ENCODE measurements at places on chromosomes 11 and 22.

DNA sequence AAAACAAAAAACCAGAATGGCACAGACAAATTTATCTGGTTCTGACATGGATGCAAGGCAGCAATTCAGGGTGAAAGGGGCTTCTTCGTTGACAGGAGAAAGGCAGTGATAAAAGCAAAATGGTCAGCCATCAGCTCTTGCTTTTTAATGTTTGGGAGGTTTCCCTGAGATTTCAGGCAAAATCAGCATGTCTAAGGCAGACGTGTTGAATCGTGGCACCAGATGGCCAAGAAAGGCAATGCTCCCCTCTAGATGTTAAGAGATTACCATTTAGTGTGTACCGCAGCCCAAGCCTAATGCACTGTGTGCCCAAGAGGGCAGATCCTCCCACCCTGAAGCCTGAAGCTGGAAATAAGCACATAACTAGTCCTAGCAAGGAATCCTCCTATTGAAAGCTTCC, 88.8 kb upstream of the GALNT18 start:
- DNase-seq = no peak

DNA sequence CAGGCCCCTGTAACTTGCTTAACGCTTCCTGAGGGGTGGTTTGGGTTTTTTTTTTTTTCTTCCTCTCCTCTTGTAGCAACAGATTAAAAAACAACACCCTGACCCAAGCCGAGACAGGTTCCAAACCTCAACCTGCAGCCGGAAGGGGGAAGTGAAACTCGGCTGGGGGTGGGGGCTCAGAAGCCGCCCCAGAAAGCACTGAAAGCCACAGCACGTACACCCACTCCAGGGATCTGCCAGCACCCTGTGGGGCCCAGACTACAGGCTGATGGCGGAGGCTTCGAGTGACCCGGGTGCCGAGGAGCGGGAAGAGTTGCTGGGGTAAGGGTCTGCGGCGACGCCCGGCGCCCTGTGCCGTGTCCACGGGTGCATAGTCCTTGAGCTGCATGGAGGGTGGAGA, at the start of gene LSP1:
TSS of gene LSP1 (plus strand) at position 208 of the 400 bp plus-strand sequence. CDS start at position 269, 61 bp downstream.
- DNase-seq = no peak

DNA sequence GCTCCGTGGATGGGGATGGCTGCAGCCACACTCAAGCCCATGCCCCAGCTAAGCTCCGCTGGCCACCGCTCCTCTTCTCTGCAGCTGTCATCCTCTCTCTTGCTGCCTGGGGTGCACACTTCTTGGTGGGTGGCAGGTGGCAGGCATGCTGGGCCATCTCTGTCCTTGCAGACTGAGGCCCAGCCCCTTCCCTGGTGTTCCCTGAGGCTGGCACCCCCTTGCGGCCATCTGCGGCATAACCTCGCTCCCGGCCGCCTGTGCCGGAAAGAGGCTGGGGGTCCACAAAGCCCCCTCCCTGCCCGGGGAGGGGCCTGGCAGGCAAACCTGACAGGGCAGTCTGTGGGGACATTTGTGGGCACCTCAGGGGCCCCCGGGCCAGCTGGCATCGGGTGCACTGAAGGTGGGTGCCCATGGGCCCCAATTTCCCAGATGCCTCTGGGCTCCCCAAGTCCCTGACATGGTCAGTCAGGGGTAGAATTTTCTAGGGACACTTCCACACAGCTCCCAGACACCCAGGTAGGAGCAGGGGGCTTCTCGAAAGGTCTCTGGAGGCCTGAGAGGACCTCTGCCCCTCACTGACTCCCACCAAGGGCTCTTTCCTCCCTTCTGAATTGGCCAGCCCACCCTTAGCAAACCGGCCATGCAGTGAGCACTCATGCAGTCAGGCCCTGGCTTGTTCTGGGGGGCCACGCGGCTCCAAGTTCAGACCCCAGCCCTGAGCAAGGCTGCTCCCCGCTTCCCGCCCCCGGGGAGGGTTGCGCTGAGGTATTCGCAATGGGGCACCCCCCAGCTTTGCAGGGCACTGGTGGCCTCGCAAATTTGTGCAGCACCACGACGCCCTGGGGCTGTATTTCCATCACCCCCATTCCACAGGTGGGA, 23.5 kb upstream of the TH start:
- peak; percentile 9 for DNase-seq

GRCh38 chr22:50016988-50017700, 4.6 kb upstream of the IL17REL start:
- DNase-seq = no peak

DNA sequence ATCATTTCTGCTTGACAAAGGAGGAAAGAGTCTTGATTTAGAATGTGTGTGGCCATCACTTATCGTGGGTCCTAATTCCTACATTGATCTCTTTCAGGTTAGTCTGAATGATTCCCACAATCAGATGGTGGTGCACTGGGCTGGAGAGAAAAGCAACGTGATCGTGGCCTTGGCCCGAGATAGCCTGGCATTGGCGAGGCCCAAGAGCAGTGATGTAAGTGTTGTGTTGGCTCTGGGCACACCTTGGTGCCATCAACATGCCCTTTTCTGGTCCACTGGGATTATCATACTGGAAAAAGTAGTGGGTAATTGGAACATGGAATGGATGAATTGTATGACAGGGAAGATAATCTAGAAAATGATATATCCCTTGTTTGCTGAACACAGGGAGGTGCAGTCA, 17.1 kb upstream of the SORL1-AS1 start:
- no peak for DNase-seq

- DNase-seq = no peak
Observed at GRCh38 chr22:45887202-45888131, 89.5 kb downstream of the WNT7B start.

GRCh38 chr22:41478891-41479521, 10.1 kb downstream of the ACO2 start:
- no peak for DNase-seq

DNA sequence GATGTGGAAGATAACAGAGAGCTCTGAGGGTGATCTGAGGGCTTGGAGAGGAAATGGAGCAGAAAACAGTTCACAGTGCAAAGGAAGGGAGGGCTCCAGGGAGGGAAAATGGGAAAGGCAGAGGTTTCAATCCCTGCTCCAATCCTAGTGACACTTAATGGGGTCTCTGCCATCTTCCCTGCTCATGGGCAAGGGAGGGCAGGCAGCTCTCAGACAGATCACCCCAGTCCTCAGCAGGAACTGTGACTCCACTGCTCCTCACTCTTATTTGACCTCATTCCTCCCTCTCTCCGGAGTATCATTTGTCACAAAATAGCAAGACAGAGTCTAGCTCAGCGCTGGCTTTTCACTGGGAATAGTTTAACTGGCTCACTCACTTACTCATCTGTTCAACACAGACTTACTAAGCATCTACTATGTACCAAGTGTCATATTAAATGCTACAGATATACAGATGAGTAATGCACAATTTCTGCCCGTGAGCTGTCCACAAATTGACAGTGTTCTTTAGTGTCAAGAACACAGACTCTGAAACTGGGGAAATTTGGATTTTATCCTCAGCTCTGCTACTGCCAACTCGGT, 817.4 kb downstream of the OPCML start:
- peak; percentile 28 for DNase-seq

DNA sequence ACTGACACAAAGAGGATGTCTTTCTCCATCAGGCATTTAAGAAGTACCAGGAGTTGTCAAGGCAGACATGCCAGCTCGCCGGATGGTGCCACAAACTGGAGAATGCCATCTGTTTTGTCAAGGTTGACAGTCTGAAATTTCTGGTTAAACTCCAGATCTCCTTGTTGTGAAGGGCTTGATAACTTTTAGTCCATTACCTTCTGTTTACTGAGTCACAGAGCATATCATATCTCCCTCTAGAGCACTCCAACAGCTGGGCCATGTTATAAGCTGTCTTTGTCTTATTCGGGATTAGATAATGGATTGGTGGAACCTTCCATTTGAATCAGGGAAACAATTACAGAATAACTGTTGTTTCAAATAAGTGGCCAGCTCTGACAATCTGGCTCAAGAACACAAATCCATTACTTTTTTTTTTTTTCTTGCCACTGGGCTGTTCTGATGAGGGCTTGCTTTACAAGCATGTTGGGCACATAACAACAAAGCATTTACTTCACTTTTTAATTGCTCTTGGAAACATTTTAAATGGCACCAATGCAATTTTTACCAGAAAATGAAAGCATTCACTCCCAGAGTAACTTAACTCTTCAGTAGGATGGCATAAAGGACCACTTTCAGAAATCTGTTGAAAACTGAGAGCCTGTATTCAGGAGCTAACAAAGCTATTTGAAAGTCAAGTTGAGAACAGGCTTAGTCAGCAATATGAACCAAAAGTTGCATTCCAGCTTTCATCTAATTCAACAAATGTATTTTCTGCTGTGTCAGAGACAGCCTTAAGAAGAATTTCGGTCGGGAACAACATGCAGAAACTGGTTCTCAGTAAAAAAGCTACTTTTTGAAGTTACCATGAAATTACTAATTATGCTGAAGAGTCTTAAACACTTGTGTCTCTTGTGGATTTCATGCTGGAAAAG, 227.6 kb upstream of the PITPNB start:
- peak; percentile 45 for DNase-seq

- DNase-seq = peak; percentile 6
Observed at GRCh38 chr11:1150769-1151365, 6.9 kb upstream of the MUC5AC start.

DNA sequence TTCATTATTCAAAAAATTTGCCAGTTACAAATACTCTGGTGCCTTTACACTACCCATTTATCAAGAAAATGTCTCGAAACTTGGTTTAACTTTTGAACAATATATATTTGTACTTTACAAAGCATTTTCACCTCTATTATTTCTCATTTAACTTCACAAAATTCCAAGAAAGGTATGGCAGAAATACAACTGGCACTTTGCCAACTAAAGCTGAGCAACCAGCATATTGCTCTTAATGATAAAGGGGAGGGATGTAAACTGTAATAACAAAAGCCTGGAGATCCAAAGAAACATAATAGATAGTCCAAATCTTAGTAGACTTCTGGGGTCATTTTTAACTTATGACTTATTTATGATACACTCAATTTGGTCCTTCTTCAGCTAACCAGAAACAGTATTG, 7.7 kb downstream of the PITPNB start:
- DNase-seq = no peak

DNA sequence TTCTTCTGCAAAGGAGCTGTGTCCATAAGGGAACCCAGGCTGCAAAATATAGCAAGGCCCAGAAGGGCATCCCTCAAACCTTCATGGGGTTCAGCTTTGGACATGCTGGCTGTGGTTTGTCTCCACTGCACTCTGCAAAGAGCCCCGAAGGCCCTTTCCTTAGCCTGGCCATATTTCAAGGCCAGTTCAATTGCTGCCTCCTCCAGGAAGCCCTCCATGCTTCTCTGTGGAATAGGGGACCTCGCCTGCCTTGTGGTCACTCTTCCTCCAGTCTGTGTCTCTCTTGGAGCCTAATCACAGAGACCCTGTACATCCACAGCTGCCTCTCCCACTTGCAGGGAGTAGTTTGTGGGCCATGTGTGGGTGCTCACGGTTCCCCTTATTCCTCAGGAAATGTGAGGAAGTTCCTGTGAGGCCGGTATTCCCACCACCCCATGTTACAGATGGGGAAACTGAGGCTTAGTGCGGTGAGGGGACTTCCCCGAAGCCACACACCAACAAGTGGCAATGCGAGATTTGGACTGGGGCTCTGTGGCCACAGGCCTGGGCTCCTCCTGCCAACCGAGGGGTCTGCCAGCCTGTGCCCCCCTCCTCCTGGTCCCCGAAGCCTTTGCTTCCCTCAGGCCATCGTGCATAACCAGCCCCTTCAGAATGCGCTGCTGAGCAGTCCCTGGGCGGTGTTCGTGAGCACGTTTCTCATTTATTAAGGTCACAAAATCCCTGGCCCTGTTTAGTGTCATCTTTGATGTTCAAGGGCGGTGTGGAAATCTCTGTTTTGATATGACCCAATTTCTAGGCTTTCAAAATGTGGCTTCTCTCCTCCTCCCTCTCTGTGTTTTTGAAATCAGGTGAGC, 65.8 kb downstream of the PARVB start:
- no peak for DNase-seq

DNA sequence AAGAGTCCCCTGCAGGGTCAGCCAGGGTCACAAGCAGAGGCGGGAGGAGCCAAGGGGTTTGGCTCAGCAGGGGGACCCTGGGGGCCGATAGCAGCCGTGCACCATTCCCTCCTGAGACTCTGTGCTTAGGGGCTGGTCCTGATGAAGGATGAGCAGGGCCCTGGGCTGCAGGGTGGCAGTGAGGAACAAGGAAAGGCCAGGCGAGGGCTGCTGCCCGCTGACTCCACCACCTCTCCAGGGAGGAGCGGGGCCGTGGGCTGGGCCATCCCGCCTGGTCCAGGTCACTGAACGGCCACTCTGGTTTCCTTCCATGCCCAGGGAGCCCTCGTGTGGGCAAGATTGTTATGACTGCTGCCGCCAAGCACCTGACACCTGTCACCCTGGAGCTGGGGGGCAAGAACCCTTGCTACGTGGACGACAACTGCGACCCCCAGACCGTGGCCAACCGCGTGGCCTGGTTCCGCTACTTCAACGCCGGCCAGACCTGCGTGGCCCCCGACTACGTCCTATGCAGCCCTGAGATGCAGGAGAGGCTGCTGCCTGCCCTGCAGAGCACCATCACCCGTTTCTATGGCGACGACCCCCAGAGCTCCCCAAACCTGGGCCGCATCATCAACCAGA, 9.2 kb upstream of the NDUFS8 start:
- DNase-seq = no peak

- DNase-seq = peak; percentile 19
Observed at GRCh38 chr22:50089682-50090411, at the start of gene MOV10L1. Gene MOV10L1 (plus strand): TSS chr22:50090006. CDS start chr22:50090089, 83 bp downstream.

GRCh38 chr11:14451825-14452224, 47.8 kb downstream of the COPB1 start:
- peak; percentile 12 for DNase-seq

DNA sequence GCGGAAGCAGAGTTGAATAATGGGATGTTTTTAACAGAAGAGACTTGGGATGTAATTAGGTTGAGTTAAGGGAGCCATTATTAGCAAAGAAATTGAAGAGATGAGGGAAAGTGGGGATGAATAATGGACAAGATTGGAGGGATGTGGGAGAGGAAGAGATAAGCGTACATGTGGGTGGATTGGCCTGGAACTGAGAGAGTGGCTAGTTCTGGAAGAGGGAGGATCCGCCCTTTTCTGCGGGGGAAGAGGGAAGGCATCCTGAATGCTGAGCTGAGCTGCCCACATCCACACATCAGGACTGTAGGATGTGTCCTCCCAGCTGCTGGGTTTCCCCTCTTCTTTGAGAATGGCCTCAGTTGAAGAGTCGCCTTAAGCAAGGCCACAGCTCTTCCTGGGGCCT, 68.3 kb upstream of the CADM1 start:
- no peak for DNase-seq

- DNase-seq = no peak
Observed at GRCh38 chr11:75151346-75152047, 590 bp downstream of the SLCO2B1 start.

DNA sequence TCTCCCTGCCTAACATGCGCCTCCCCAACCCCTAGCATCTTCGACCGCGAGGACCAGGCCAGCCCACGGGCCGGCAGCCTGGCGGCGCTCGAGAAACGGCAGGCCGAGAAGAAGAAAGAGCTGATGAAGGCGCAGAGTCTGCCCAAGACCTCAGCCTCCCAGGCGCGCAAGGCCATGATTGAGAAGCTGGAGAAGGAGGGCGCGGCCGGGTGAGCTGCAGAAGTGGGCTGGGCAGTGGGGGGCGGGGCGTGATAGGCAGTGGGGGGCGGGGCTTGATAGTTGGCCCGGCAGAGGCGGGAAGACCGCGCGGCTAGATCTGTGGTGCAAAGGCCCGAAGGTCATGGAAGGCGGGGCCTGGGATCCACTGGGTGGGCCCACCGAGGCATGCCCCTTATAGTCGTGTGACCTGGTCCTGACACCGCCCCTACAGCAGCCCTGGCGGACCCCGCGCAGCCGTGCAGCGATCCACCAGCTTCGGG, 8.7 kb downstream of the SELENOM start:
- no peak for DNase-seq

Measured in fibroblast of upper back skin (primary cell).